Non-pigmented ciliary epithelial cell (primary cell): ENCODE measurements at places on chromosomes 6 and 20.

DNA sequence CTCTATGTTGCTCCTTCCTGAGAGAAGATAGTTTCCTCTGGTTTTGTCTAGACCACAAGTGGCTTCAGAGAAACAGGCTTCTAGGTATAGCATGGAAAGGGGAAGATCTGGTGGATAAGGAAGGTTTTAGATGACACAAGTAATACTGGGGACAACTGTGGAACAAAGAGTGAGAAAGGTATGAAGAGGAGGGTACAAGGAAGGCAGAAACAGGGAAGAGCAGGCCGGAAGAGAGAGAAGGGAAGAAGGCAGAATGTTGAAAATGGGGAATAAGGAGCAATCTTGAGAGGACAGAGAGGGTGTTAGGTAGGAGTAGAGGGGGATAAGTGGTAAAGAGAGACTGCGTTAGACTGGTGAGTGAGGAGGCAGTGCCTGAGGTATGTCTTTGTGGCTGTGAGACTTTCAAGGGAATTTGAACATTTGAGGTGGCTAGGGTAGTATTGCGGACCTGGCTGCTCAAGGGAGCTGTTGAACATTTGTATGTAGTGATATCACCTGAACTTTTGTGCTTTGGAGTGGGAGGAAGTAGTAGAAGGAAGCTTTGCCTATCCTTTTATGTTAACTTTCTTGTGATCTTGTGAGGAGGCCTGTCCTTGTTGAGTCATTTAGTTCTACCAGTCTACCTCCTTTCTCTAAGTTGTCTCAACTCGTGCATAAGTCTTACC, 69.5 kb downstream of the FOXO3 start:
- DNase-seq, result no peak

- DNase-seq, result no peak
Observed at GRCh38 chr6:168469521-168469920, 28.5 kb downstream of the SMOC2 start.

DNA sequence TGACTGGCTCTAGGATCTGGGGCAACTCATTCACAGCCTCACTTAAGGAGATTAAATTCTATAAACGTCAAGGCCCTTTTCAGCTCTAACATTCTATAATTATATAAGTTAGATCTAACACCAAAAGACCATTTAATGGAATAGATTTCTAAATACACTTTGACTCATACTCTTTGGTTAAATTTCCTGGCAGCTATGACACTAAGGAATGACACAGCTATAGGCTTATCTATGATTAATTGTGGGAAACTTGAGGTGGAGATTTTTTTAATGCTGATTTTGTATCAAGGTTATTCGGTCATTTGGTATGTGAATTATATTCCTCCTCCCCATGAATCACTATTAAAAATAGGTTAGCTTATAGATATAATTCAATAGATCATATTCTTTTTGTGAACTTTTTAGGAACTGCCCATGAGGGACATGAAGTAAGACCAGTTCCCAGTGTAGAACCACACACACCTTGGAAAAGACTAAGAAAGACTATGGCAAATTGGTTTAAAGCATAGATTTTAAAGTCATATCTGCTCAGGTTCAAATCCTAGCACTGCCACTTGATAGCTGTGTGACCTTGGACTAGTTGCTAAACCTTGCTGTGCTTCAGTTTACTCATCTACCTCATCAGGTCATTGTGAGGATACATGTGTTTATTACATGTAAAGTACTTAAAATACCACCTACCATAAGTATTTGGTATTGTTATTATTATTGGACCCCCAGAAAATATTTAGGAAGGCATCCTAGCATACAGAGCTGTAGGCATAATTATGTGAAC, 116.0 kb downstream of the CRYBG1 start:
- no peak for DNase-seq

GRCh38 chr6:168052291-168052891, 26.6 kb downstream of the FRMD1 start:
- DNase-seq, result no peak

DNA sequence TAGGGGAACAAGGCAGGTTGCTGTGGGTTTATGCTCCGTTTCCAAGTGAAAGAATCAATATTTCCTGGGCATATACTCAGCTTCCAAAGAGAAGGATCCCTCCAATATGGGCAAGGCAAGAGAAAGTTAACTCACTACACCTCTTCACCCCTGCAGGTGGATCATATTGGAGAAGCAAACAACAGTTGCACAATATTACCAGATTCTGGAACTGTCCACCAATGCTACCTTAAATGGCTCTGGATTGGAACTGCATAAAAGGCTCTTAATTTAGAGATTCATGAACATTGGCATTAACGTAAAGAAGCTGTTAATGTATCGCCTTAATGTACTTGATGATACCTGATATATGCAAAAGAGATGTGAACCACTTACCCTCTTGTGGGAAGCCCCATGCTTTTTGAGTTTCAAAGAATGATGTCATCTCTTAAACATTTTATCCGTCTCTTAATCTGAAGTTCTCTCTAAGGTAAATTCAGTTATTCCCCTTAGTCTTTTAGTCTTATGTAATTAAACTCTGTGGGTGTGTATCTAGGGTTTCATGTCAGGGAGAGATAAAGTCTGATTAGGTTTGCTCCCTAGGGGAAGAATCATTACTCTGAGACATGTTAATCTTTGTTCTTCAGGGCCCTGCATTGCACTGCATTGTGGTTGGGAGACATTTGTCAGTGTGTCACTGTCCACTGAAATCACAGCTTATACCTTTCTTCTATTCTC, 99.5 kb downstream of the PHACTR1 start:
- DNase-seq, result no peak

DNA sequence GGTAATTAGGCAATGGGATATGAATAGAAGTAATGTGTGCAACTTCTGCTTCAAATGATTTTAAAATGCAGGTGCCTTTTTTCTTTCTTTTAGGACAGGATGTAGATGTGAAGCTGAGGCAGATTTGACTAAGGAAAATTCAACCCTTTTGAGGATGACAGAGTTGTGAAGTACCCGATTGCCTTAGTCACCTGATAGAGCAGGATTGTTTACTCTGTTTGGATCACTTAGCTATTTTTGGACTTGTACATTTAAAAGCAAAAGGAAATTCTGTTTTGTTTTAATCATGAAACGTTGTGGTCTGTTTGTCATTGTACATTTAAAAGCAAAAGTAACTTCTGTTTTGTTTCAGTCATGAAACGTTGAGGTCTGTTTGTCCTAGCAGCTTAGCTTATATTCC, 143.4 kb downstream of the FAM83B start:
- no peak for DNase-seq

GRCh38 chr20:10636326-10636818, 37.4 kb downstream of the JAG1 start:
- DNase-seq, result no peak

DNA sequence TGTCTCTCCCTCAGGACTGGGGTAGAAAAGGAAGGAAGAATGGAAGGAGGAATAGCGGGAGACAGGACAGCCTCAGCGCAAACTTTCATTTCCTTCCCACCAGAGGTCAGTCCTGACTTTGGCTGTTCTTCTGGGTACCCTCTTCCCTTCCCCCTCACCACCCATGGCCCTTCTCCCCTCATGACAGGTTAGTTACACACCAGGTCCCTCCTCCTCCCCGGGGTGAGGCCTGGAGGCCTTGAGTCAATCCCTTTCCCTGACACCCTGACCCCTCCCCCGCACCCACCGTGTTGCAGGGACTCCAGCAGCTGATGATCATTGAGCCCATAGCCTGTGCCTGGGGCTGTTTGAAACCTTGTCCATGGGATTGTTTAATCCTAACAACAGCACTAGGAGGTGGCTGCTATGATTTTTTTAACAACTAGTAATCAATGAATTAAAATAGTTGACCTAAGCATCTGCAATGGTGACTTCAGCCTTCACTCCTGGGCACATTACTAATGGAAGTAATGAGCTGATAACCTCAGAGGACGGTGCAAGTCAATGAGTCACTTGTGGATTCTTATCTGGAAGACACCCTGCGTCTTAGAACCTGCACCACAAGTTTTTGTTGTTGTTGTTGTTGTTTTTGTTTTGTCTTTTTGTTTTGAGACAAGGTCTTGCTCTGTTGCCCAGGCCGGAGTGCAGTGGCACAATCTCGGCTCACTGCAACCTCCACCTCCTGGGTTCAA, 46.6 kb upstream of the CCDC167 start:
- no peak for DNase-seq

DNA sequence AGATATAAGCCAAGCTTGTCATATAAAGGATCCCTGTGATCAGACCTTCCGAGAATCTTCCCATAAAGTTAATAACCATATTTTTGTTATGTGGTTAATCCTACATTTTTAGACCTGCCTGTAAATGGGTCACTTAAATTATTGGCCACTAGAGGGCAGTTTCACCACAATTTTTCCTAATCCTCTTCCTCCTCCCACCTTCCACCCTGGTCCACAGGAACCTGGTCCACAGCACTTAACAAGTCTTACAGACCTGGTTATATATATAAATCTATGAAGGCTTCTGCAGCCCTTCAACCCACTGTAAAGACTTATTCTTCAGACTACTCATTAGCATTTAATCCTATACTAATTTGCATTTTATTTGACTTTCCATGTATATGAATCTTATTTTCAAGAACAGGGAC, 28.3 kb downstream of the MRS2 start:
- DNase-seq, result no peak

- no peak for DNase-seq
Observed at GRCh38 chr6:12578751-12579150, 137.8 kb upstream of the PHACTR1 start.

DNA sequence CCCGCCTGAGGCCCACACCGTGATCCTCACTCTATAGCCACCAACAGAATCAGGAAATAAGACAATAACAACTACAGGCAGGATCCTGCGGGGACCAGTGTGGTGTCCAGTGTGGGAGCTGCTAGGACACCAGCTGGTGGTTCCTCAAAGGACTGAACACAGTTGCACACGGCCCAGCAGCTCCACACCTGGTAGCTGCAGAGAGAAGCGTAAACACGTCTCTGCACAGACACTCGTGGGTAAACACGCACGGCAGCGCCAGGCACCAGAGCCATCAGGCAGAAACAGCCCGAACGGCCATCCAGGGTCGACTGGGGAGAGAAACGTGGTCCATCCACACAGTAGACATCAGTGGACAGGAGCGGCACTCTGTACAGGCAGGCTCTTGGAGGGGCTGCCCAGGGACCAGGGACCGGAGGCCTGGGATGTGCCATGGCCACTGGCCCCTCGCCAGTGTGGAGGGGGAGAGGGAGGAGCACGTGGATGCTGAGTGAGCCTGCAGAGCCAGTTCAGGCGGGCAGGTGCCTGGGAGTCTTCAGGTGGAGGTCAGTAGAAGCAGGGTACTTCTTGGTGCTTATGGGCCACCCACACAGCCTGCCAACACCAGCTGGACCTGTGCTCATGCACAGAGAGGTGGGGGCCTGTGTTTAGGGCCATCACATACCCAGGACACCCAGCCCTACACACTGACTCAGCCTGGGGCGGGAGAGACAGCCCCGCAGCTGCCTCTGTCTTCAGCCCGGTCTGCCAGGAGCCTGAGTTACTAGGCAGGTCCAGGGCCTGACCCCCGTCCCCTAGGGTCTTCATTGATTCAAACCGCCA, 7.4 kb upstream of the LAMA5 start:
- no peak for DNase-seq

DNA sequence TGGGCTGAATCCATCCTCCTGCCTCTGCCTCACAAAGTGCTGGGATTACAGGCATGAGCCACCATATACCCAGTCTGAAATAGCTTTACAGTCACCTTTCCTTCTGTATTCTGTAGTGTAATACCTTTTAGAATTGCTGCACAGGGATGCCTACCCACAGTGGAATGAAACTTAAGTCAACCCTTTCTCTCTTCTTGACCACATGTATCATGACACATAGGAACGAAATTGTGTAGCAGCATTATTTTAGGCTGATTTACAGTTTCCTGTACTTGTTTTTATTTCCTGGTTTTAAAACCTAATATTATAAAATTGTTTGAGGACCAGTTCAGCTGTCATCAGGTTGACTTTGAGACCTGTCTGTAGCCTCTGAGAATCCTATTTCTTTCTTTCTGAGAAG, 297.8 kb downstream of the ZFAND3 start:
- peak; percentile 15 for DNase-seq

DNA sequence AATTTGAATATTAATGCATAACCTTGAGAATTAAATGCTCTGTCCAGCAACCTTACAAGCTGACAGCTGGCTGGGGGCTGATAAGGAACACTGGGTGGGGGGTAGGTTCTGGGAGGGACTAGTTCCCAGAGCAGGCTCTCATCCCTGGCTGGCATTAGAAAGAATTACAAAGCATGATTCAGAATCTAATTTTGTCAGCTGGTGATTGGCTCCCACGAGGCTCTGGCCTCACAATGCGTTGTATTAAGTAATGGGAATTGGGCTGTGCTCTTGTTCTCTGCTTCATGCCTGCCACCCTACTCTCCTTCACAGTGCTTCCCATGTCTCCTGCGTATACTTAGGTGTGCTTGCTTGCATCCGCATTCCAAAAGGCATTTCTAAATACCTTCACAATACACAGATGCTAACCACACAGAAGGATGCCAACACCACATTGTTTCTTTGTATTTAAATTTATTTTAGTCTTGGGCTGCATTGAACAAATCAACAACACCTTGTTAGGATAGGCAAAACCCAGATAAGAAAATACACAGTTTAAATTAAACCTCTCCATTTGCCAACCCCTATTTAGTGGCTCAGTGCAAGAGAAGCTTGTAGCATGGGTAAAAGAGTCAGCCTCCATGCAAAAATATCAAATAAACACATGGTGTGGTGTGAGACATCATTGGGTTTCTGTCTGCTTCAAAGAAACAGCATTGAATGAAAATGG, 434.5 kb upstream of the JAG1 start:
- no peak for DNase-seq

DNA sequence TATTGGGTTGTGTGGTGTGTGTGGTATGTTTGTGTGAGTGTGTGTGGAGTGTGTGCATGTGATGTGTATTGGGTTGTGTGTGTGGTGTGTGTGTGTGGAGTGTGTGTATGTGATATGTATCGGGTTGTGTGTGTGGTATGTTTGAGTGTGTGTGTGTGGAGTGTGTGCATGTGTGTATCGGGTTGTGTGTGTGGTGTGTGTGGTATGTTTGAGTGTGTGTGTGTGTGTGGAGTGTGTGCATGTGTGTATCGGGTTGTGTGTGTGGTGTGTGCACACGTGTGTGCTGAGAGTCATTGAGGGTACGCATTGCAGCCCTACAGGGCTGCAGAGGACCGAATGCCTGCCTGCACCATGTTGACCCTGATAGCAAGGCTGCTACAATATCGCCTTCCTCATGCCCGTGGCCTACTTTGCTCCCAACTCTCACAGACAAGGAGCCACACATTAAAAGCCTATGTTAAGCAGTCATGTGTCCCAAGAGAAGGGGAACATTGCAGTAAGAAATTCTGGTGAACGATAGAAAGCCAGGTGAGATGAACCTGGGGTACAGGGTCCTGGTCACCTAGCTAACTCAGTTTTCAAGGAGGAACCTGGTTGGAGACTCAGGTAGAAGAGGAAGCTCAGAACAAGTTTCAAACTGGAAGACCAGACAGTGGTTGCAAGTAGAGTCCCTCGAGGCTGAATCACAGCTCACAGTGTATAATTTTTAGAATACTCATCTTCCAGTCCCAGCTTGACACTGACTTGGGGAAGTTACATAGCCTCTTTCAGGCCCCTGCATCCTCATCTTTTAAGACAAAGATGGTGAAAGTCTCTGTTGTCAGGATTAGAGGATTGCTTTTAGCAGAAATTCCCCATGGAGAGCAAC, 45.7 kb upstream of the TMEM170B start:
- no peak for DNase-seq

- DNase-seq, result peak; percentile 46
Observed at GRCh38 chr6:138410972-138411880, 7.2 kb downstream of the HEBP2 start.
